ENCODE measurements at places on chromosomes 13 and 19.

DNA sequence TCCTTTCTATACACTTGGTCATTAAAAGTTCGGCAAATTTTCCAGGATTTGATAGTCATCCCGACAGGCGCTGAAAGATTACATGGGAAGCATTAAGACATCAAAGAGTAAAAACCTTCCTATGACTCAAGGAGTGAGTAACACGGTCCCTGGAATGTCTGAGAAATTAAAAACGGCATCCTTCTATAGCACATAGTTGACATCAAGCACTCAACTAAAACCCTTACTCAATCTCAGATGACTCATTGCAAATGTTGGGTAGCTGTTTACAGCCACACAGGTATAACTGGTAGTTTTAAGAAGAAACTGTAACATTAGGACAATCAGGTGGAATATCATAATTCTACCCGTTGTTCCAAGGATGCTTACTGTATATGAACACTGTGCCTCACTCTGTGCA, 6.4 kb upstream of the LGALS13 start:
- DNase-seq, result no peak

DNA sequence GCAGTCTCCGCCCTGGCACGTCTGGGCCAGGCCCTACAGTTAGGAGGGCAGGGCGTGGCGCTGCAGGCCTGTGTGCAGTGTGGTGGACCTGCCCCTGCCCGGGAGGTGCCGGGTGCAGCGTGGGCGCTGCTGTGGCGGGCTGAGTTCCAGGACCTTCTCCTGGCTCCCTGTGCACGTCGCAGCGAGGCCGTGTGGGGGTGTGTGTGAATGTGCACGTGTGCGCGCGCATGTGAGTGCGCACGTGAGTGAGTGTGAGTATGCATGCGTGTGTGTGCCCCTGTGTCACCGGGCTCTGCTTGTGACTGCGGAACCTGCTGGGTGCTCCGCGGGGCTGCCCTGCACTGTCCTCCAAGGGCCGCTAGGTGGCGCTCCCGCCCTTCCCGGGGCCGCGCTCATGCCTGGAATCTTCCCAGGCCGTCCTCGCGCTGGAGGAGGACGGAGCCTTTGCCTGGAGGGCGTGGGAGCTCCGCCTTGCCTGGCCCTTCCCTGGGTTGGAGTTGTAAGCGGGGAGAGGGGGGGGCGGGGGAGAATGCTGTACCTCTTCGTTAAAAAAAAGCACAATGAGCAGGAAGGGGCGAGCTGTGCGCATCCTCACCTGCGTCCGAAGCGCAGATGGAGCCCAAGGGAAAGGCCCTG, 79.3 kb downstream of the KDM4B start:
- DNase-seq, result peak; percentile 7

GRCh38 chr13:43805071-43805468, 18.3 kb upstream of the ENOX1 start:
- DNase-seq, result no peak

DNA sequence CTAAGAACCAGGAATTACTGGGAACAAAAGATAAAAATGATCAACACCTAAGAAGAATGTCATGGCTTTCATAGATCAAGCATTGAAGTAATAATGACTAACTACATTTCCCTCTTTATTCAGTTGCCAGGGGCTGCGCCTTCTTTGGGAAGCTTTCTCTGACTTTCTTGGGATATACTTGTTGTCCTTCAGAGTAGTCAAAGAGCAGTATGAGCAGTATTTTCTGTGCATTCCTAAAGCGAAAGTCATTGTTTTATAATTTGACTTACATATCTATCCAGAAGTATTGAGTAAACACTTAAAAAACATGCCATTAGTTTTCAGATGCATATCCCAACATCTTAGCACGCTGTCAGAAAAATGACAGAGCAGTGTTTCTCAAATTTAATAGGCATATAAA, 2412.4 kb downstream of the PCDH9 start:
- DNase-seq, result no peak

DNA sequence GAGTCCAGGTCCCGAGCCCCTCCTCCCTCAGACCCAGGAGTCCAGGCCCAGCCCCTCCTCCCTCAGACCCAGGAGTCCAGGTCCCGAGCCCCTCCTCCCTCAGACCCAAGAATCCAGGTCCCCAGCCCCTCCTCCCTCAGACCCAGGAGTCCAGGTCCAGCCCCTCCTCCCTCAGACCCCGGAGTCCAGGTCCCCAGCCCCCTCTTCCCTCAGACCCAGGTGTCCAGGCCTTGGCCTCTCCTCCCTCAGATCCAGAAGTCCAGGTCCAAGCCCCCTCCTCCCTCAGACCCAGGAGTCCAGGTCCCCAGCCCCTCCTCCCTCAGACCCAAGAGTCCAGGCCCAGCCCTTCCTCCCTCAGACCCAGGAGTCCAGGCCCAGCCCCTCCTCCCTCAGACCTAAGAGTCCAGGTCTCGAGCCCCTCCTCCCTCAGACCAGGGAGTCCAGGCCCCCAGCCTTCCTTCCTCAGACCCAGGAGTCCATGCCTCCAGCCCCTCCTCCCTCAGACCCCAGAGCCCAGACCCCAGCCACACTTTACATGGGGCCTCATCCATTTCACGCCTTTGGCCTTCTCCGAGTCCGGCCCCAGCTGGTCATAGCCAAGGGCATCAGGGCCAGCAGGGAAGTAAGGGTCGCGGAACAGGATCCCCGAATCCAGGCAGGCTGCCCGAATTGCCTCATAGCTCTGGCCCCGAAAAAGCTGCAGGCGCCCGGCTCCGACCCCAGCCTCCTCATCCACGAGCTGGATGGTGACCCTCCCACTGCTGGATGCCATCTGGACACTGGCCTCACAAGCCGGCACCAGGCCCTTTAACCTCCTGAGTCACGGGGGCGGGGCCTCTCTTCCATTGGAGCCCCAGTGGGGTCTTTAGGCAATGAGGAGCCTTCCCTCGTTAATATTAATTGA, 628 bp downstream of the CAPN12 start:
- DNase-seq, result no peak

- peak; percentile 52 for DNase-seq
These were observed 6.7 kb upstream of the PLIN4 start for GRCh38 chr19:4524808-4525562.

GRCh38 chr19:34507414-34508067, 26.0 kb downstream of the WTIP start:
- no peak for DNase-seq

Data from stimulated activated naive CD4-positive, alpha-beta T cell treated with Interleukin-2 at 50 U/mL for 16 hours (primary cell).